ENCODE measurements at places on chromosomes 7 and 10.

DNA sequence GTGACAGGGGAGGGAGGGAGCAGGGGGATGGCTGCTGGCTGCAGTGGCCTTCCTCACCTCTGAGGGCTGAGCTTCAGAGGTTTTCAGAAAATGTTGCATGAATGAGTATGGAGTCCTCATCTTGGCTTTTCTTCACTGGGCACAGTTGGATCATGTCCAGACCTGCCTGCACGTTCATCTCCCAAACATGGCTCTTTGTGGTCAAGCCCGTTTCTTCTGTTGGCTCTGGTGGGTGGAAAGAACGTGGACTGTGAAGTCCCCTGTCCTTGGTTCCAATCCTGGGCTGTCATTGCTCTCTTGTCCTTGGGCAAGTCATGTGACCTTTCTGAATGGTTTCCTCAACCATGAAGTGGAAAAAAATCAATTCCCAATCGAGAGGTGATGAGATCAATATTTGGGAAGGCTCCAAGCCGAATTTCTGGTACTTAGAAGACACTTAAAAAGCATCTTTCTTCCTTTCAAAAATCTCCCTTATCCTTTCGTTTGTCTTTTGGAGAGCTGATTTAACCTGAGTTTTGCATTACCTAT lies 34.5 kb downstream of the TSPAN14 start:
- H3K36me3 ChIP-seq: peaks cover 26% of the 10 kb centered on the region
- H3K4me1 ChIP-seq: no peaks in the 10 kb centered on the region
- no peak overlapping the region for H3K4me3 ChIP-seq
- peak; percentile 29 for DNase-seq

- no peak overlapping the region for H3K27ac ChIP-seq
- H3K4me1 ChIP-seq: peaks cover 41% of the 10 kb centered on the region
- H3K36me3 ChIP-seq: no peaks in the 10 kb centered on the region
- no peak overlapping the region for H3K4me3 ChIP-seq
- DNase-seq: no peak
Measured at GRCh38 chr7:80380957-80381356, 130.9 kb downstream of the GNAT3 start.

- no peak overlapping the region for H3K27ac ChIP-seq
- no peaks in the 10 kb centered on the region for H3K36me3 ChIP-seq
- no peak overlapping the region for H3K4me3 ChIP-seq
- peaks cover 22% of the 10 kb centered on the region for H3K4me1 ChIP-seq
Measured at GRCh38 chr7:16649196-16649595, 3.2 kb downstream of the BZW2 start.

- no peak for DNase-seq
- H3K4me1 ChIP-seq: no peaks in the 10 kb centered on the region
Measured at GRCh38 chr7:2048531-2048930, 184.2 kb downstream of the MAD1L1 start.

DNA sequence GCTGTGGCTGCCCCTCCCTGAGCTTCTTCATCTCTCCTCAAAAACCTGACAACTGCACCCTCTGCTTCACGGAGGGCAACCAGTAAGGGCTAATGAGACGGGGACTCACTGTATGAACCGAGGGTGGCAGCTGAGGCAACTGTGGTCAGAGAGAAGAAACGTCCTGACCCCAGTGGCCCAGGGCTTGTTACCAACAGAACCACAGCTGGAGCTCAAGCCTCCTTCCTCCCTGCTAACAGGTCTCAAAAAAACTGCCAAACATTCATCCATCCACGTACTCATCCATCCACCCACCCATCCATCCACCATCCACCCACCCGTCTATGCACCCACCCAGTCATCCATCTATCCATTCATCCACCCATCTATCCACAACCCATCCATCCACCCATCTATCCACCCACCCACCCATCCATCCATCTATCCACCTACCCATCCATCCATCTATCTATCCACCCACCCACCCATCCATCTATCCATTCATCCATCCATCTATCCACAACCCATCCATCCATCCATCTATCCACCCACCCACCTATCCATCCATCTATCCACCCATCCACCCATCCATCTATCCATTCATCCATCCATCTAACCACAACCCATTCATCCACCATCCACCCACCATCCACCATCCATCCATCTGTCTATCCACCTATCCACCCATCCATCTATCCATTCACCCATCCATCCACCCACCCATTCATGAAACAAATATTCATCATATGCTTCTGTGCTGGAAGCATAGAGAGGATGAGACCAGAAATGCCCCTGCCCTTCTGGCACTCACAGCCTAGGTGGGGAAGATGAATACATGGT lies 111.7 kb downstream of the PDGFA start:
- no peaks in the 10 kb centered on the region for H3K36me3 ChIP-seq
- peaks cover 44% of the 10 kb centered on the region for H3K27me3 ChIP-seq
- no peak overlapping the region for H3K27ac ChIP-seq
- H3K4me3 ChIP-seq: no peak overlapping the region

DNA sequence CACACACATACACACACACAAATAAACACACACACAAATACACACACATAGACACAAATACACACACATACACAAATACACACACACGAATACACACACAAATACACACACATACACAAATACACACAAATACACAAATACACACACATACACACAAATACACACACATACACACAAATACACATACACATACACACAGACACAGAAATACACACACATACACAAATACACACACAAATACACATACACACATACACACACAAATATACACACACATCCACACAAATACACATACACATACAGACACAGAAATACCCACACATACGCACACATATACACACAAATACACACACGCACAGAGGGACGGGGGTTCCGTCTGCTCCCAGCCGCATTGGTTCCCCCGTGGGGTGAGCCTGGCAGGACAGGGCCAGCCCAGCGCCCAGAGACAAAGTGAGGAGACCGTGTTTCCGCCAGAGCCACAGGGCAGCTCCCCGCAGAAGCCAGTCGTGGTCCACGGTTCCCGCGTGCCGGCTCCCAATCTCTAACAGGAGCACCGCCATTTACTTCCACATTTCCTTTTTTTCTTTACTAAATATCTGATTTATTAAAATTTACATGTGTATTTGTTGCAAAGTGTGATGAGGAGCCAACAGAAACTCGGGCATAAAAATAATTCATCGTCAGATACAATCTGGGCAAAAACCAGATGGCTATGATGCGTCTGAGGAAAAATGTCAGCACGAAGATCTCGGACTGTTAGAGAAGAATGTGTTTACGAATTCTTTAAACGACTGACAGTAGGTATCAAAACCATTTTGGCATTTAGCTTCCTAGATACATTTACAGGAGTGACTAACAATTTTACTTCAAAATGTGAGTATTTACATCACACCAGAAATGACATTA lies 3.1 kb upstream of the KNDC1 start:
- H3K27ac ChIP-seq: no peak overlapping the region
- no peaks in the 10 kb centered on the region for H3K36me3 ChIP-seq
- no peak for DNase-seq
- no peak overlapping the region for H3K4me3 ChIP-seq
- H3K4me1 ChIP-seq: peaks cover 12% of the 10 kb centered on the region

GRCh38 chr7:80235334-80235733 lies 100.7 kb downstream of the GNAI1 start:
- H3K27ac ChIP-seq: no peak overlapping the region
- no peak overlapping the region for H3K4me3 ChIP-seq
- DNase-seq: no peak
- H3K36me3 ChIP-seq: no peaks in the 10 kb centered on the region
- H3K4me1 ChIP-seq: no peaks in the 10 kb centered on the region

DNA sequence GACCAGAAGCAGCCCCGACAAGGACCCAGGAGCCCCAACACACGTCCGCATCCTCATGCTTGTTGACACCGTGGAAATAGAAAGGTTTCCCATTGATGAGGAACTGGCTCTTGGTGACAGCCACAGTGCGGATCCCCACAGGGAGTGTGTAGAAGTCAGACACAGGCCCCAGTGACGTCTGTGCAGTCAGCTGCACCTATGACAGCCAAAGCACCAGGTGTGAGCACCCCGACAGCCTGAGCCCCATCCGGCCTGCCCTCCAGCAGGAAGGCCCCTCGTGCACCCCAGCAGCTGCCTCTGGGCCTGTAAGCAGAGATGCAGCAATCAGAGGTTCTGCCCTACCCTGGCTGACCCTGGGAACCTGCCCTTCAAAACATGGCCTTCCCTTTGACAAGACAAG lies 7.1 kb downstream of the GUSB start:
- H3K27ac ChIP-seq: no peak overlapping the region
- H3K4me3 ChIP-seq: no peak overlapping the region
- DNase-seq: no peak
- no peaks in the 10 kb centered on the region for H3K4me1 ChIP-seq
- peaks cover 96% of the 10 kb centered on the region for H3K36me3 ChIP-seq
- H3K27me3 ChIP-seq: no peaks in the 10 kb centered on the region

DNA sequence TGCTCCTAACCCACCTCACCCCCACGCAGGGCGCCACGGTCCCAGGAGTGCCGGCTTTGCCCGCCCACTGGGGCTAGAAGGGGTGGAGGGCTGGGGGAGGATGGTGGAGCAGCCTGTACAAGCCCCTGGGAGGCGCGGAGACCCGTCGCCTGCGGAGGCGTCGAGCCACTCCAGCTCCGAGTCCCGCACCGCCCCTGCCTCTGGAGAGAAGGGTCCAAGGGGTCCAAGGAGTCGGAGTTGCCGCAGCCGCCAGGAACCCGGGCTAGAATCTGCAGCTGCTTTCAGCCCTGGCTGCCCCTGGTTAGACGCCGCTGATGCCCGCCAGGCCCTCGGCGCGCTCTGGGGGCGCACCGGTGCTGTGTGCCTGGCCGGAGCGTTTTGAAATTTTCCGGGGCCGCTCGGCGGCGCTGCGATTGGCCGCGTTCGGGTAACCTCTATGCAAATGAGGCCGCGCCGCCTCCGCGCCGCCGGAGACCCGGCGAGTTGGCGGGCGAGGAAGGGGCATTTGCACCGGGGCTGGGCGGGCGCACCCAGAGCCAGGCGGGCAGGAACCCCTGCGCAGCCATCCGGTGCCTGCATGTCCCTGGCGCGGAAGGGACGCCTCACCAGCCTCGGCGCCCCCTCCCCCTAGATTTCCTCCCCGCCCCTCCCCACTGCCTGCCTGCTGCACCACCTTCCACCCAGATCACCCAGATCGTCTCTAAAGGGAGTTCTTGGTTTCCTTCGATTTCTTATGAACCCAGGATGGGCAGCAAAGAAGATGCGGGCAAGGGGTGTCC lies at the start of gene HMX2:
Gene HMX2 (plus strand): TSS at position 502 of the 779 bp plus-strand sequence. CDS start 243 bp downstream, at position 745.
- H3K27ac ChIP-seq: no peak within 1 kb of the TSS
- peaks cover 100% of the 10 kb centered on the region for H3K27me3 ChIP-seq
- no peak for DNase-seq
- H3K4me3 ChIP-seq: no peak within 1 kb of the TSS

GRCh38 chr10:44070282-44070681 lies 314.6 kb downstream of the CXCL12 start:
- H3K4me1 ChIP-seq: peaks cover 54% of the 10 kb centered on the region
- peak; percentile 42 for DNase-seq
- no peak overlapping the region for H3K4me3 ChIP-seq
- no peaks in the 10 kb centered on the region for H3K36me3 ChIP-seq

GRCh38 chr10:49353895-49354566 lies 41.9 kb downstream of the DRGX start:
- no peaks in the 10 kb centered on the region for H3K4me1 ChIP-seq
- no peak overlapping the region for H3K27ac ChIP-seq
- H3K27me3 ChIP-seq: no peaks in the 10 kb centered on the region
- no peak overlapping the region for H3K4me3 ChIP-seq

Data from tibial artery (tissue), 4 donors.